ENCODE measurements at places on chromosomes 16 and 17. TPM values are rescaled to one million over a fixed set of nuclear protein-coding genes. Genes with fewer than 3 reads are reported as not detected.

- peak overlapping the region; percentile 94 for H3K27ac ChIP-seq
- peaks cover 87% of the 10 kb centered on the region for H3K4me1 ChIP-seq
Observed at GRCh38 chr17:59355030-59355701, 23.7 kb downstream of the YPEL2 start.

The AXIN2 gene
- total RNA-seq, result 27.5 TPM

- H3K27me3 ChIP-seq, result no peaks in the 10 kb centered on the region
- no peaks in the 10 kb centered on the region for H3K36me3 ChIP-seq
- no peak for DNase-seq
- peak overlapping the region; percentile 74 for H3K27ac ChIP-seq
Observed at GRCh38 chr16:55476625-55477533, 2.1 kb upstream of the MMP2 start.

DNA sequence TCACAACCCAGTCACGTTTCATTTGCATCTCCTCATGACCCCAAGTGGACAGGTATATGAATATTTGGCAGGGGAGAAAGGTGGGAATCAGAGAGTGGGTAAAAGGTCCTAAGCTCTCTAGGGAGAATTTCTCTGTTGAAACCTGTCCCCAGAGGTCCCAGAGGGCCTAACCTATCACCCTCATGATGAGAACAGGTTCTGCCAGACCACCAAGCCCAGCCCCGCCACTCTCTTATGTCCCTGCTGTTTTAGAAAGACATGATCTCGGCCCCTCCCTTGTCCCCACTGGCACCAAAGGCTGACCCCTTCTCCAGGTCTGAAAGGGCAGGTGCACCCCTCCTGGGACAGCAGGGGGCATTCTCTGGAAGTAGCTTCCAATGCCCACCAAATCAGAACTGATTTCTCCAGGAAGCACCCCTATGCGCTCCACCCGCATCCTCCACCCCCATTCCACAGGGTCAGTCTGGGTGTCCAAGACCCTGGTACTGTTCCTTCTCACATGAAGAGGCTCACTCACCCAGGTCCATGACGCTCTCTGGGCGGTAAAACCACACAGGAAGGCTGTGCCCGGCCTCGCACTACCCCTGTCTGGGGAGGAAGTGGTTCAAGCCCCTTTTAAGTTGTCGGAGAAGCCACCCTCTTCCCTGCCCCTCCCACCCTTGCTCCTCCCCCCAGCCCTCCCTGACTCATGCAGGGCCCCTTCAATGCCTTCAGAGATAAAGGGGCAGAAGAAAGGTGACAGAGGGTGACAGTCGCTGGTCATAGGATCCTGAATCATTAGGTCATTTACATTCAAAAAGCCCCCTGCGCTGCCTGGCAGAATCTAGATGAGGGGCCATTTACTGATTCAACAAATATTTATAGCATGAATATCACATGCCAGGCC is at the start of gene CCR7:
Gene CCR7 (minus strand): TSS at position 590 of the 886 bp plus-strand sequence. CDS start 63 bp downstream, at position 527.
- no peaks in the 10 kb centered on the region for H3K27me3 ChIP-seq
- no peak within 1 kb of the TSS for H3K27ac ChIP-seq
- no peaks in the 10 kb centered on the region for H3K36me3 ChIP-seq

The GCGR gene
- not detected for total RNA-seq

All from ascending aorta (tissue), 2 donors.